Adipose tissue (tissue), 3 donors: ENCODE measurements at places on chromosomes 16 and 17. TPM values are rescaled to one million over a fixed set of nuclear protein-coding genes. Genes with fewer than 3 reads are reported as not detected.

The CD300LG gene
- polyA plus RNA-seq = 44.2 TPM

The NEUROD2 gene
- not detected for polyA plus RNA-seq

The ADAMTS18 gene
- polyA plus RNA-seq = 0.79 TPM

The EDC4 gene
- polyA plus RNA-seq = 33.8 TPM

The ITGAD gene
- not detected for polyA plus RNA-seq
